ENCODE measurements at places on chromosomes 5 and 9. TPM values are rescaled to one million over a fixed set of nuclear protein-coding genes. Genes with fewer than 3 reads are reported as not detected.

IL9 gene
- not detected for polyA plus RNA-seq

PSD2 gene
- polyA plus RNA-seq = not detected

STK32A gene
- not detected for polyA plus RNA-seq

PCDHGA5 gene
- 0.23 TPM for polyA plus RNA-seq

SPINK5 gene
- 0.09 TPM for polyA plus RNA-seq

SLC25A48 gene
- polyA plus RNA-seq = 0.05 TPM

All from mammary epithelial cell (primary cell).